ENCODE measurements at places on chromosomes 7 and 10.

- no peak for DNase-seq
Observed at GRCh38 chr7:17248527-17248926, 49.9 kb upstream of the AHR start.

DNA sequence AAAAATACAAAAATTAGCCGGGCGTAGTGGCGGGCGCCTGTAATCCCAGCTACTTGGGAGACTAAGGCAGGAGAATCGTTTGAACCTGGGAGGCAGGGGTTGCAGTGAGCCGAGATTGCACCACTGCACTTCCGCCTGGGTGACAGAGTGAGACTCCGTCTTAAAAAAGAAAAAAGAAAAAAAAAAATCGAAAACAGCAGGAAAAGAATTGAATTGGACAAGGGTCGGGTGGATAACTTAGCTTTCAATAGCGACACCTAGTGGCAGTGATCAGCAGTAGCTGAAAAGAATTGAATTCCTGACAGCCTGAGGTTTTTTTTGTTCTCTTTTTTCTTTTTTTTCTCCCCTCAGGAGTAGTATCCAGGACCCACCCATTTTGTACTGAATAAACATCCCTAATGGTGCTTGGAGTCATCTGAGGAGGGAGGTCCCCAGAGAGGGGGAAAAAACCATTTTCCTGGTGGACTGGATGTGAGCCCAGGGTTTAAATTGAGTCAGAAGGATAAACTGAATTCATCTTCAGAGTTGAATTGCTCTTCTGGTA is 55.1 kb downstream of the CYCS start:
- peak; percentile 86 for DNase-seq

- no peak for DNase-seq
Observed at GRCh38 chr7:36831049-36831448, 106.8 kb upstream of the AOAH start.

DNA sequence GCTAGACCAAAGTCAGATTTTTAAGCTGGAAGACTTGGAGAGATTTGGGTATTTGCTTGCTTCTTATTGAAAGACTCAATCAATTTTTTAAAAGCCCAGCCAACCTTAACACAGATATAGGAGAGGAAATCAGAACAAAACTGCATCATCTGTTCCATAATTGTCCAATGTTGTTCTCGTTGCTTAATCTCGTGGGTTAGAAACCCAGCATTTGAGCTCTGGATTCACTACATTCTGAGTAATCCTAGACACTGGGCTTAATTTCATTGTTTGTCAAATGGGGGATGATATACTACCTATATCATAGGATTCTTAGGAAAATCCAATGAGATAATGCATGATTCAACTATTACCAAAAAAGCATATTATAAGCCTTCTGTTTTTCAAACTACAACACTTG is 48.9 kb downstream of the CALD1 start:
- DNase-seq: no peak

DNA sequence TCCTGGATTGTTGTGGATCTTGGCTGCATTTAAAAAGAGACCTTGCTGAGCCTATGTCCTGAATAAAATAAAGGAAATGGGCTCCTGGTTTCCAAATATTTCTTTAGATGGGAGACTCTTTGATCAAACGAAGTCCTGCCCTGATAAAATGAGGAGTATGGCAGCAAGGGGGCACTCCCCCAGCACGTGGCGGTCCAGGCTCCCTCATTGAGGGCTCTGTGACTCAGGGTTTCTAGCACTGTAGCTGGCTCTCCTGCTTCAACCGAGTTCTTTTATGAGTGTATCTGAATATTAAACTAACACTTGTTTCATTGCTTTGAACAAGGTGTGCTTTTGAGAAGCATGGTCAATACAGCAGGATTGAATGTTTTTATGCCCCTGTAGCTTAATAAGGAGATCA is 114.2 kb downstream of the AVL9 start:
- DNase-seq: no peak

GRCh38 chr10:49562893-49563292 is 24.0 kb upstream of the ERCC6 start:
- no peak for DNase-seq
